ENCODE measurements at places on chromosomes 16 and 17. TPM values are rescaled to one million over a fixed set of nuclear protein-coding genes. Genes with fewer than 3 reads are reported as not detected.

SYT17 gene
- 5.8 TPM for total RNA-seq

PDE6G gene
- 3.2 TPM for total RNA-seq

DNA sequence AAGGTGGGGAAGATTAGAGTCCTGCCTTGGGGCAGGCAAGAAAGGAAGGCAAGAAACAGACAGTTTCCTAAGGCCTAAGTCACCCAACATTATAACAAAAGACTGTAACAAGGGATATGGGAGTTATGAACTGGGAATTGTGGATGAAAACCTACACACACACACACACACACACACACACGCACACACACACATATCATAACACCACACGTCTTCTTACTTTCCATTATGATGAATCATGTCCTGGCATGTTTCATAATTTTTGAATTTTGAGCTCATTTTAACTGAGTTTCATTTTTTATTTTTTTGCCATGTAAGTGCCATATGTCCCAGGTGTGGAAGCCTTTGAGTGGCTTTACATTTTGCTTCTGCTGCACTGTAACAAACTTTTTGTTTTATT lies 29.9 kb downstream of the HS3ST2 start:
- no peaks in the 10 kb centered on the region for H3K4me1 ChIP-seq
- H3K27me3 ChIP-seq: no peaks in the 10 kb centered on the region
- H3K36me3 ChIP-seq: no peaks in the 10 kb centered on the region

DNA sequence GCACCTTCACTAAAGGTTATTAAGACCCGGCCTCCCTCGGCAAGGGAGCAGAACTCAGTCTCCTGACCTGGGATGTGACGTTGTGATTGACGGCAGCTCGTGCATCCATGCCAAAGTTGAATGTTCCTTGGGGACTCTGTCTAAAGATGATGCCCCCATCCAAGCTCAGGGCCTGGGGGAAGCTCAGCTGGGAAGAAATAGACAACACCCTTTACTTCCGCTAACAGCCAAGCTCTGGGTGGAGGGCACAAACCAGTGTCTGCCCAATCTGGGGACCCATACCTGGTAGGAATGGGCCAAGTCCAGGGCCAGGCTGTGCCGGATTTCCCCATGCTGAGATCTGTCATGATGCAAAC lies 95.4 kb downstream of the RMI2 start:
- no peak overlapping the region for H3K4me3 ChIP-seq
- no peaks in the 10 kb centered on the region for H3K27me3 ChIP-seq
- H3K36me3 ChIP-seq: no peaks in the 10 kb centered on the region
- no peak for DNase-seq

- no peak overlapping the region for H3K4me3 ChIP-seq
- H3K27me3 ChIP-seq: no peaks in the 10 kb centered on the region
- no peaks in the 10 kb centered on the region for H3K36me3 ChIP-seq
- no peak overlapping the region for H3K27ac ChIP-seq
Measured at GRCh38 chr17:55872374-55872773, 121.5 kb downstream of the PCTP start.

GRCh38 chr16:80123189-80123588 lies 417.6 kb upstream of the DYNLRB2 start:
- no peak overlapping the region for H3K4me3 ChIP-seq
- H3K27ac ChIP-seq: no peak overlapping the region
- no peaks in the 10 kb centered on the region for H3K27me3 ChIP-seq
- DNase-seq: no peak
- no peaks in the 10 kb centered on the region for H3K36me3 ChIP-seq
- no peaks in the 10 kb centered on the region for H3K4me1 ChIP-seq
